ENCODE measurements at places on chromosomes 13 and 19.

DNA sequence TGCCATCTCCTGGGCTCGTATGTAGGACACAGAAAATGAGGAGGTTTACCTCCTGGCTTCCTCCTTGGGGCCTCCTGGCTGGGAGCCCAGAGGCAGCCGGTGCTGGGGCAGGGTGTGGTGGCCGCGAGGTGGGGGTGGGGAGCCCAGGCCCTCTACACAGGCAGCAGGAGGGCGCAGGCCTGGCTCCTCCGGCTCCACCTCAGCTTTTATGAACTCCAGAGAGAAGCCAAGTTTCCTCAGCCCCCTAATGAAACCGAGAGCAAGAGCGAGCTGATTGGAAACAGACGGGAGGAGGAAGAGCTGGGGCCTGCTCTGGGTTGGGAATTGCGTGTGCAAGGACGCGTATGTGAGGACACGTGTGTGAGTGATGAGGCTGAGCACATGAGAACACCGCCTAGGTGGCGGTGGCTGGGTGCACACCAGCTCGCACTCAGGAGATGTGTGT lies 23.1 kb downstream of the LYL1 start:
- peak; percentile 71 for DNase-seq

GRCh38 chr19:50485284-50485955 lies 8.8 kb upstream of the GARIN5A start:
- no peak for DNase-seq

DNA sequence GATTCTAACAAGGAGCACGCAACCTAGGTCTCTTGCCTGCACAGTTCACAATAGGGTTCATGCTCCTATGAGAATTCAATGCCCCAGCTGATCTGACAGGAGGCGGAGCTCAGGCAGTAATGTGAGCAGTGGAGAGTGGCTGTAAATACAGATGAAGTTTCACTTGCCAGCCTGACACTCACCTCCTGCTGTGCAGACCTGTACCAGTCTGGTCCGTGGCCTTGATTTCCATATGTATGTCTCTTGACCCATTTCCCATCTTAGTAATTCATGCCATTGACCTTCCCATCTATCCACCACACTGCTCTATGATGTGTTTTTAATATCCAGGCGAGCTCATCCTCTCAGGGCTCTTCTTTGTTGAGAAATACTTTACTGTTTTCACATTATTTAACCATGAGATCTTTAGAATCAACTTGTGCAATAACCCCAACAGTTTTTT lies 95.2 kb downstream of the LRCH1 start:
- DNase-seq, result peak; percentile 70

DNA sequence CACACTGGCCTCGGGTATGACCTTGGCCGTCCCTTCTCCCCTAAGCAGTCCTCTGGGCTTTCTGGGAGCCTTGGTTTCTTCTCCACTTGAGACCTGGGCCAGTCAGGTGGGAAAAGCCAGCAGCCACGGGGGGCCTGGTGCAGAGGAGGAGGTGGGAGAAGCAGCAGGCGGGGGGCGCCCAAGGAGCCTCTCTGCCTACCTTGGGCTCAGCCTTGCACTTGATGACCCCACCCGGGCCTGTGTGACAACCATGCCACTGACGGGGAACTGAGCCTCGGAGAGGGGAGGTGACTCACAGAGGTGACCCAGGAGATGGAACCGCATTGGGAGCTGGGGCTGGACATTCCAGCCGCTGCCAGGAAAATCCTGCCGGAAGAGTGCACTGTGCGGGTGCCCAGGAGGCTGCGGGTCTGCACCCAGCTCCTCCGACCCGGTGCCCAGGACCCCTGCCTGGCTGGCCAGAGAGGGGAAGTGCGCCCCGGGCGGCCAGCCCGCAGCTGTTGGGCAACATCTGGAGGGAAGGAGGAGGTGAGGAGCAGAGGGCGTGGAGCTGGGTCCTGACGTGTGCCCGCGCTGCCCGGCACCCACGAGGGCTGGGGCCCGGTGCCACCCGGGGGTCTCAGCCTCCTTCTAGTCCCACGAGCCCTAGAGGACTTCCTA lies 23.4 kb upstream of the SLC7A10 start:
- DNase-seq, result no peak

- peak; percentile 100 for DNase-seq
These were observed 35.8 kb upstream of the MEDAG start for GRCh38 chr13:30870049-30870884.

- no peak for DNase-seq
These were observed 1149.8 kb upstream of the MIR17HG start for GRCh38 chr13:90197722-90198121.

- no peak for DNase-seq
These were observed 582.5 kb downstream of the EFNB2 start for GRCh38 chr13:105952973-105953290.

GRCh38 chr19:31570718-31571117 lies 221.5 kb upstream of the TSHZ3 start:
- no peak for DNase-seq

GRCh38 chr13:89361909-89362308 lies 1690.7 kb downstream of the SLITRK5 start:
- no peak for DNase-seq

Data from fibroblast of villous mesenchyme (primary cell).